AG08395 (cell line): ENCODE measurements at places on chromosomes 1 and 21.

DNA sequence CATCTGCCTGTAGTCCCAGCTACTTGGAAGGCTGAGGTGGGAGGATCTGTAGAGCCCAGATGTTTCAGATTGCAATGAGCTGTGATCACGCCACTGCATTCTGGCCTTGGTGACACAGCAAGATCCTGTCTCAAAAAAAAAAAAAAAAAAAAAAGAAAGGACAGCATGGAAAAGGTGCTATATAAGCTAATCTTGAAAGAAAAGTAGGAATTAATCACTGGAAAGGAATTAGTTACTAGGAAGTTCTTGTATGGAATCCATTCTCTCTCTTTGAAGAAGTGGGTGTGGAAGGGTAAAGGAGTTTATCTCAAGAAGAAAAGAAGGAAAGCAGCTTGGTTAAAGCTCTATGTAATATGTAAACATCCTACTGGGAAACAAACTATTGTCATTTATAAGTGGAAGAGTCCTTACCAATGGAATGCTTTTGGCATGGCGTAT is 339.2 kb downstream of the DPYD start:
- peak; percentile 6 for DNase-seq

DNA sequence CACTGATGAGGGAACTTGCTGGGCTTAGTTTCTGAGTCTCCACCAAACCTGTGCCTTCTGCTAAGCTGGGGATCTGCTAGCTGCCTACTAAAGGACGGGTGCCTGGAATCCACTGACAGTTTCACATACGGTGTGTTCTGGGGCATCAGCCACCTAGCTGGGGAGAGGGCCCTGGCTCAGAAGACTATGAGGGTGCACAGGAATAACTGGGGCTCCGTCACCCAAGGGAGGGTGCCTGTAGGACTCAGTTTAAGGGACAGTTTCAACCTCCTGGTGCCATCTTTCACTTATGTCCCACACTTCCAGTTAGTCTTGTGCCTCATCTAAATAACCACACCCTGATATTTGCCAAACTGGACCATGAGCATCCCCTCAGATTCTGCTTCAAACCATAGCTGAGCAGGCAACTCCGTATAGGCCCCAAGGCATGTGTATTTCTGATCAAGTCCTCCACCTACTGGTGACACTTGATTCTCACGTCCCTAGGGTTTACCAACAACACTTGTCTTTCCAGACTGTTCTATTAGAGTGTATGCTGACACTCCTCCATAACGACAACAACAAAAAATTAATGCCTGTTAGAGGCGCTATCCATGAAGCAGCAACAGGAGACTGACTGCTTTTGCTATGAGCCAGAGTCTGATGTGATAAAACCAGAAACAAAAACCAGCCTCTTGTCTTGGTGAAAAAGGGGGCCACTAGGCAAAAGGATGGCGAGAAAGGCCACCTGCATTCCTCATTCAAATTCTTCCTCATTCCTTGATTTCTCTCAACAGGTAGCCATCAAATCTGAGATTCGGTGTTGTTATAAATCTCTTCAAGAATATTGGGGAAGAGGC is 55.0 kb upstream of the PAXBP1 start:
- DNase-seq, result peak; percentile 75

- no peak for DNase-seq
Measured at GRCh38 chr1:16920951-16921350, 780 bp upstream of the CROCC start.

GRCh38 chr1:225962440-225962975 is 21.5 kb upstream of the LEFTY2 start:
- no peak for DNase-seq

DNA sequence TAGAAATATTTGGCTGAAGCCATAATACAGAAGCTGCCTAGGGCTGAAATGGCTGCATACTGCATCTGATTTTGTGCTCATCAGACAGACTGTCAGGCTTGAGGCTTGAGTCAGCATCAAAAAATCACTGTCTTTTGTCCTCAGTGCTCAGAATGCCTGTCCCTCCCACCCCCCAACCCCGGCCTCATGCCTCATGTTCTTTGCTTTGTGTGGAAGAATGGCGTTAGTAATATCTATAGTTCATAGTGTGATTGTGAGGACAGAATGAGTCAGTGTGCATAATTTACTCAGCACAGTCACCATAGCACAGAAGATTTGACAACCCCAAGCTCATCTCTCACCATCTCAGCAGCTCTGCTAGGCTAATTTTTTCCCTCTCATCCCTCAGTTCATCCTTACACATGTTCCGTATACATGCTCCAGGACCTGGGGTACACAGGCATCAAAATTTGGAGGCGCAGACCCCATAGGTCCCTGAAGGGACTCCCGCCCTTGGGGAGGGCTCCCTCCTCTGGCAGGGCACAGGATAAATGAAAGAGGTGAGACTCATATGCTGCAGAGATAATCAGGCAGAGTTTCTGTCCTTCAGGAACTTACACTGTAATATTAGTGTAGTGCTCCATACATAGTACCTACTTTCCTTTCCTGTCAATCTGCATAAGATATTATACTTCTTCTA is 159.1 kb upstream of the C8B start:
- peak; percentile 55 for DNase-seq

- DNase-seq, result no peak
Measured at GRCh38 chr21:24727803-24728440, 879.4 kb downstream of the MRPL39 start.

GRCh38 chr1:64471218-64472039 is 1.5 kb downstream of the CACHD1 start:
- DNase-seq, result peak; percentile 40

GRCh38 chr1:85628791-85629531 is 48.4 kb downstream of the CCN1 start:
- peak; percentile 82 for DNase-seq

DNA sequence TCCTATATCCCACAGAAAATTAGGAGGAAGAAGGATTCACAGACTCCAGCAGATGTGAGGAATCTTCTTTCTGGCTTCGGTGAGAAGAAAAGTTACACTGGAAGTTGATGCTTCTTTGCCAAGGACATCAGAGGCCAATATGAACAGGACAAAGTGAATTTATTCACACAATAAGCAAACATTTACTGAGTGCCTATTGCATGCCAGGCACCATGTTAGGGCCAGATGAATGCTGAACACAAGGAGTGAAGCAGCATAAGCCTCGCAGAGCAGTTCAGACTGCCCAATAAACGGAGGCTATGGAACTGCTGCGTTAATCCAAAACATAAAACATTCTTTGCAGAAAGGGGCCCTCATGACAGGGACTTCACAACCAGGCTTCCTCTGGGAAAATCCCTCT is 114.6 kb downstream of the LMX1A start:
- no peak for DNase-seq

GRCh38 chr1:175126347-175126746 is 58.7 kb downstream of the TNN start:
- DNase-seq, result no peak

- DNase-seq, result no peak
Measured at GRCh38 chr1:241839369-241839979, 8.5 kb upstream of the EXO1 start.

DNA sequence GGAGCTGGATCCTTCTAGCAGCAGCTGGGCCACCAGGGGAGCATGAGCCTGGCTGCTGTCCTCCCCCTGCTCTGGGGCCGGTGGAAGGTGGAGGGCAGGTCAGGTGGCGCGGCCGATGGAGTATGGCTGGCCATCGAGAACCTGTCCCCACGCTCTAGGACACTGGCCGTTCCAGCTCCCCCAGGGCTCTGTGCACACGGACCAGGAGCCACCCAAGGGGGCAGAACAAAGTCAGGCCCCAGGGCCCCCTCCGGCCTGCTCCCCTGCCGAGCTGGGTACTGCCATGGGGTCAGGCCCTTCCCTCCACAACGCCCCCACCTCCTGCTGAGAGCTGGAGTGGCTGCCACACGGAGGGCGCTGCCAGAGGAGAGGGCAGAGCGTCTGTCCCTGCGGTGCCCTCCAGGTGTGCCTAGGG is 4.5 kb upstream of the PLCH2 start:
- DNase-seq, result no peak

- no peak for DNase-seq
Measured at GRCh38 chr1:50232336-50232735, 123.6 kb downstream of the ELAVL4 start.

DNA sequence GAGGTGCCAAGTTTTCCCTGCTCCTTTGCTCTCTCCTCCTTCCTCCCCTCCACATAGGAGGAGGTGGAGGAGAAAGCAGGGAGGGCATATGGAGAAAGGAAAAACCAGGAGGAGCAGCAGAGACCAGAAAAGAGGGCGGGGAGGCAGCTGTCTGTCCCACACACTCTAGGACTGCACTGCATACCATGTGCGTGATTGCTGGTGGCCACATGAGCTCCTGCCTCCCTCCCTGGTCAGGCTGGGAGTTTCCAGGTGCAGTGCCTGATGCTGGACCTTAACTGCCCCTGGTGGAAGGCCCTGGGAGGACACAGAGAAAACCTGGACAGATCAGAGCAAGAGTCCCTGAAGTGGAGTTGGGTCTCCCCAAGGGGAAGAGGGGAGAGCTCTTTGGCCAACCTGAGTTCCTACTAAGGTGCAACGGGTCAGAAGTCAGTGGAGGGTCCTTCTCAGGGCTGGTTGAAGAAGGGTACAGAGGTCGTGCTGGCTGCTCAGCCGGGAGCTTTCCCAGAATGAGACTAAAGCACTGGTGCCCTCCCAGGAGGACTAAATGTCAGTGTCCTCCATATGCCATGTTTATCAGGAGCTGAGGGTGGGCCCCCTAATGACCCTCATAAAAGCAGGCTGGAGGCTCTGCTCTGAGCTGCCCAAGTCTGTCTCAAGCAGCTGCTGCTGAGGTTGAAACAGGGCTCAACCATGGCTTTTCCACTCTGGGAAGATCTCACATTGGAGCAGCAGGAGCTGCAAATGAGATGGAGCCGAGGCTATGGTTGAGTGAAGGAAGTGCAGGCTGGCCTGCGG is 3.5 kb upstream of the LGR6 start:
- no peak for DNase-seq

GRCh38 chr1:201818971-201819750 is 9.8 kb upstream of the IPO9 start:
- DNase-seq, result no peak

DNA sequence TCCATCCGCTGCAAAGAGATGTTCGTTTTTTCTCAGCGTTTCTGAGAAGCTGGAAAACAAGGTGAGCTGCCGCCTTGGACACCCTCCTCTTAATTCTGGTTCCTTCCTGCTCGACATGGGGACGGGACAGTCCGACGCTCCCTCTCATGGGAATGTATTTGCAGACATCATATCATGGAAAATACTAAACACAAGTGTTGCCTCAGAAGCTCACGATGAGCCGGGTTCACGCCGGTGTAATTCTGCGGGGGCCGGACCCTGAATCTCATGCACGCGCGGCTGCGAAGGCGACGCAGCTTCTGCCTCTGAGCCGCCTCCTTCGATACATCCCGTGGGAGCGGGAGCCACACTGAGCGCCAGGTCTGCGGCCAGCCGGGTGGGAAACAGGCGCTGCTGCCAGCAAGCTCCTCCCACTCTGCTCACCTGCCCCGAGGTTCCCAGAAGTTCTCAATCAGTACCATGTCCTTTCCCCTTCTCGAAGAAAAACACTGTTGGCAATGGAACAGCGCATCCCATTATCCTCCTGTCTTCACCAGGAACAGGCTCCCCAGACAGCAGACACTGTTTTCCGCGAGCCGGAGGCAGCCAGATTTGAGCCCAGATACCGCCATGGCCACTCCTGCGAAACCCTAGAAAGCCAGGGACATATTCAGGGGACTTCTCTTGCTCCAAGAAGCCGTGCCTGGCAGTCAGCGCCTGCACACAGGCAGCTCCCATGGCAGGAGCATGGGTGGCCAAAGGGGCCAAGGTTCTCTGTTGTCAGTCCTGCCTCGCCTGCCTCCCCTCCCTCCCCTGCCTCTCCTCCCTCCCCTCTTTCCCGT is 98.0 kb downstream of the WDR4 start:
- DNase-seq, result no peak

- peak; percentile 72 for DNase-seq
Measured at GRCh38 chr21:36422279-36423098, 37.3 kb downstream of the CHAF1B start.

DNA sequence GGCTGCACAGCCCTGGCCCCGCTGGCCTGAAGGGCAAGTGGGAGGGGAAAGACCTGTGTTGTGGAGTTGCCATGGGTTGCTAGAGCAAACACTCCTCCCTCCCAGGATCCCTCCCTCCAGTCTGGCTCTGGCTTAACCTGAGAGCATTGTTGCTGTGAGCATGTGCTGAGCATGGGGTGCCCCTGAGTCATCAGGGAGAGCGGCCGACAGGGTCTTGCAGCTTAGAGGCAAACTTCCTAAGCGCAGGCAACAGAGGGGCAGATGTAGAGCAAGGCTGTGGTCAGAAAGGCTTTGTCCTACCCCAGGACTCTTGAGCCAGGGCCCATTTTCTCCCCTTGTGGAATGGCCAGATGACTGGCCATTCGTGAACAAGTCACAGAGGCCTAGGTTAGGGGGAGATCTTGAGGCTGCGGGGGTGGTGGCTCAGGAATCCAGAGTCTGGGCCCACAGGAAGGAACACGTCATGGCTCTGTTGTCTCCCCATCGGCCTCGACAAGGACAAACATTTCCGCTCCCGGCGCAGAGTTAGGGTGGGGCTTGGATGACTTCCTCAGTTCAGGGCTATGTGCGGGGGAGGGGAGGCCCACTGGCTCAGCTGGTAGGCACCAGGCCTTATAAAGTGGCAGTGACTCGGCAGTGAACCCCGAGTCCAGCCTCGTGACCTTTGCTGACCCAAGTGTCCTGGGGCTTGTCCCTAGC is 362 bp upstream of the DYNLT4 start:
- DNase-seq, result peak; percentile 96

GRCh38 chr1:159068886-159069285 is 7.7 kb downstream of the AIM2 start:
- DNase-seq, result no peak

GRCh38 chr21:15252431-15252830 is 187.6 kb upstream of the NRIP1 start:
- DNase-seq, result no peak

DNA sequence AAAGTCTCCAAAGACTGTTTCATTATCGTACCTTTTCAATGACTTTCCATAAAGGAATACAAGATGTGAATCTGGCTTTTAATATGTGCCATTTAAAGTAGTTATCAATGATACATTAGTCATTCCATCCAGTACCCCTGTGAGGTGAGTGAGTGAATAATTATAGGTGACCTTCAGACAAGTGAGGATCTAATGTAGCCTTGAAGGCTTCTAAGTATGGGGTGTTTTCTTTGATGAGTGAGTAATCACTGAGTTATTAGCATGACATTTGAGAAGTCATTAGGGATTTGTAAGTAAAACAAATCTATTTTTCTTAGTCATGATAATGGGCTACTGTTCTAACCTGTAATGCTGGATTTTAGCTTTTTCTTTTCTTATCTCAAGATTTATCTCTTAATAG is 831.4 kb downstream of the ADGRL2 start:
- no peak for DNase-seq

GRCh38 chr1:99557546-99558202 is 88.2 kb upstream of the PALMD start:
- peak; percentile 67 for DNase-seq

DNA sequence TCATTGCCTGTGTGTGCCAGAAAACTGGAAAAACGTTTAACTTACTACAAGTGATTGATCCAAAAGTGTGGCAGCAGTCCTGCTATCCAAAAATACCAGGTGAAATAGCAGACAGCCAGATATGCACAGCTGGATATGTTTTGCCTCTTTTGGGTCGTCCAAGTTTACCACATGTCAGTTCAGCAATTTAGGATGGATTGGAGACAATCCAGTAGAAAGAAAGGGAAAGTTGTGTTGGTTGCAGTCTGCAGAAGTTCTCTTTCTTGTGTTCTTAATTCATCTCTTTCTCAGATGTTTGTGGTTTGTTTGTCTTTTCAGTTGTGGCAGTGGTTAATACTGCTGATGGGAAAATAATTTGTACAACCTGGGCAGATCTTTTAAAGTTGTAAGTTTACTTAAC is 645.0 kb downstream of the PTPRC start:
- no peak for DNase-seq
